Lower lobe of right lung (tissue), 2 donors: ENCODE measurements at places on chromosomes 1 and 21. TPM values are rescaled to one million over a fixed set of nuclear protein-coding genes. Genes with fewer than 3 reads are reported as not detected.

- H3K4me1 ChIP-seq: peaks cover 85% of the 10 kb centered on the region
- no peak overlapping the region for H3K4me3 ChIP-seq
- no peak overlapping the region for H3K27ac ChIP-seq
- H3K36me3 ChIP-seq: no peaks in the 10 kb centered on the region
- no peaks in the 10 kb centered on the region for H3K27me3 ChIP-seq
These were observed 10.7 kb downstream of the NEK7 start for GRCh38 chr1:198167436-198167934.

- H3K4me1 ChIP-seq: no peaks in the 10 kb centered on the region
- DNase-seq: no peak
- no peaks in the 10 kb centered on the region for H3K27me3 ChIP-seq
- H3K4me3 ChIP-seq: no peak overlapping the region
- H3K27ac ChIP-seq: no peak overlapping the region
These were observed 39.1 kb downstream of the CLSTN1 start for GRCh38 chr1:9784508-9785133.

GRCh38 chr1:32736812-32737791 lies 34.5 kb upstream of the SYNC start:
- no peaks in the 10 kb centered on the region for H3K27me3 ChIP-seq
- no peak overlapping the region for H3K27ac ChIP-seq
- H3K4me3 ChIP-seq: no peak overlapping the region
- no peaks in the 10 kb centered on the region for H3K36me3 ChIP-seq
- H3K4me1 ChIP-seq: peaks cover 12% of the 10 kb centered on the region
- no peak for DNase-seq

Gene CD1D
- total RNA-seq: 4.6 TPM

DNA sequence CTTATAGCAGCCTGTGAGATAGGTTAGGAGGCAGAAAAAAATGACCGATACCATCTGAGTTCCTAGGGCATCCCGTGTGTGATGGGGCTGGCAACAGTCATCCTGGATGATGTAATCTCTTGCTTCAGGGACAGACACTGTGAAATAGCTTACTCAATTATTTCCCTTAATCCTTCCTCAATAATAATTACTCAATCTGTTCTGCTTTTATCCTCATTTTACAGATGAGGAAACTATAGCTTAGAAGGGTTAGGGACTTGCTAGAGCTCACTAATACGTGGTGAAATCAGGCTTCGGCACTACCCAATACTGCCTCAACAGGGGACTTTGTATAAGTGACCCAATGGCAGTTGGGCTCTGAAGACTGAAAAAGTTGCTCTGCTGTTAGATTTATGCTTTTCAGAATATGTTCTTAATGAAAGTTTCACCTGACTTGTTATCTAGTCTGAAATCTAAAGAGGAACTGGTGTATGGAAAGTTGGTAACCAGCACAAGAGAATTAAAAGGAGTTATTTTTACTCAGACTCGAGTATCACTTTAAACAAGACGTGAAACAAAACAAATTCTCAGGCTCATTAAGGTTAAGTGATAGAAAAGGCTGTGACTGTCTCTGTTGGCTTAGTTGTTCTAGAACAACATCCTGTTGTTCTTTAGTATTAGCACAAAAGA lies 14.4 kb downstream of the CD55 start:
- H3K27me3 ChIP-seq: no peaks in the 10 kb centered on the region
- H3K27ac ChIP-seq: peak overlapping the region; percentile 57
- peaks cover 33% of the 10 kb centered on the region for H3K4me1 ChIP-seq
- no peak overlapping the region for H3K4me3 ChIP-seq
- DNase-seq: peak; percentile 48

- H3K27me3 ChIP-seq: no peaks in the 10 kb centered on the region
- H3K4me1 ChIP-seq: no peaks in the 10 kb centered on the region
- H3K27ac ChIP-seq: no peak overlapping the region
- no peak overlapping the region for H3K4me3 ChIP-seq
- no peaks in the 10 kb centered on the region for H3K36me3 ChIP-seq
- no peak for DNase-seq
These were observed 22.1 kb downstream of the INSL5 start for GRCh38 chr1:66778969-66779368.

DNA sequence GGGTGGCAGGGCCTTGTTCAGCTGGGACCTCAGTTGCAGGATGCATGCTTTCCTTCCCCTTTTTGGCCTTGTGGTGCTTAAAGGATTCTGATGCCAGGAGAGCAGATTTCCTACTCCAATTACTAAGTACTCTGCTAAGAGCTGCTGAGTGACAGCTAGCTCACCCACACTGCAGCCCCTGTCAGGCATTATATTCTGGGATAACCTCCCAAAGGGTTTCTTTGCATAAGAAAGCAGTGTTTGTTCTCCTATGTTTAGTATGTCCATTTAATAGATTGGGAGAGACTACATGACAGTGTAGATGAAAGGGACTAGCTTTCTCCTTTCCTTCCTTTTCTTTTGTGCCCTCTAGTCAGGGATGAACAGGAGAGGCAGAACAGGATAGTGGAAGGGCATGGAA lies 100.7 kb downstream of the FAM78B start:
- no peaks in the 10 kb centered on the region for H3K4me1 ChIP-seq
- no peak overlapping the region for H3K27ac ChIP-seq
- no peaks in the 10 kb centered on the region for H3K27me3 ChIP-seq
- no peak overlapping the region for H3K4me3 ChIP-seq
- DNase-seq: no peak

DNA sequence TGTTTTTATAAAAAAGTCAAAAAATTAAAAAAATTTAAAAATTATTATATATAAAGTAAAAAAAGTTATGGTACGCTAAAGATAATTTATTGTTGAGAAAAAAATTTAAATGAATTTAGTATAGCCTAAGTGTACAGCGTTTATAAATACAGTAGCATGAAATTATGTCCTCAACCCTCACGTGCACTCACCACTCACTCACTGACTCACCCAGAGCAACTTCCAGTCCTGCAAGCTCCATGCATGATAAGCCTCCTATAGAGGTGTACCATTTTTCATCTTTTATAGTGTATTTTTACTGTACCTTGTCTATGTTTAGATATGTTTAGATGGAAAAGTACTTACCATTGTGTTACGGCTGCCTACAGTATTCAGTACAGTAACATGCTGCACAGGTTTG lies 5.1 kb downstream of the DISC1 start:
- no peaks in the 10 kb centered on the region for H3K36me3 ChIP-seq
- H3K27me3 ChIP-seq: no peaks in the 10 kb centered on the region
- no peak for DNase-seq
- peaks cover 4% of the 10 kb centered on the region for H3K4me1 ChIP-seq
- no peak overlapping the region for H3K4me3 ChIP-seq
- no peak overlapping the region for H3K27ac ChIP-seq

GRCh38 chr1:246580497-246581370 lies 14.5 kb downstream of the CNST start:
- no peak for DNase-seq
- no peak overlapping the region for H3K27ac ChIP-seq
- no peaks in the 10 kb centered on the region for H3K36me3 ChIP-seq
- H3K27me3 ChIP-seq: no peaks in the 10 kb centered on the region
- peaks cover 65% of the 10 kb centered on the region for H3K4me1 ChIP-seq

DNA sequence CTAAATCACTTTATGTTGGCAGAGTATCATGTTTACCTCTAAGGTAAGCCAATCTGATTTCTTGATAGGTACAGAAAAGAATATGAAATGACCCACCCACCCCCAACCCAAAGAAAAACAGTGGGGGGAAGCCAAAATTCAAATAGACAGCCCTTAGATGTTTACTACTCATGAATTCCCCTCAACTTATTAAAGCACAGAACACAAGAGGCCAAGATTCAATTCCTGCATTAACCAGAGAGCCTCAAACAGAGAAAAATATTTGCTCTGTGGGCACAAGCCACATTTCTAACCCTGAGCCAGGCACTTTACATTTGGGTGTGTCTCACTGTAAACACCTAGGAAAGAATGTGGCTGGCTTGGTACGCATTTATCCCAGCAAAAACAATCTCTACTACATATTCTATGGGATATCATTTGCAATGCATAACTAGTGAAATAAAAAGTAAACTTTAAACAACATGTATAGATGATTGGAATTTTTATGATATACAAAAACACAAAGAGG lies 84.3 kb downstream of the PTPN14 start:
- H3K36me3 ChIP-seq: no peaks in the 10 kb centered on the region
- no peaks in the 10 kb centered on the region for H3K27me3 ChIP-seq
- H3K4me3 ChIP-seq: no peak overlapping the region
- H3K27ac ChIP-seq: peak overlapping the region; percentile 37
- DNase-seq: no peak

- H3K4me3 ChIP-seq: no peak overlapping the region
- peak; percentile 79 for DNase-seq
- peak overlapping the region; percentile 11 for H3K27ac ChIP-seq
- H3K36me3 ChIP-seq: no peaks in the 10 kb centered on the region
- H3K27me3 ChIP-seq: peaks cover 44% of the 10 kb centered on the region
These were observed 5.4 kb upstream of the TRPM2 start for GRCh38 chr21:44347911-44348451.

Gene UHMK1
- total RNA-seq: 56.4 TPM

- no peak for DNase-seq
- no peaks in the 10 kb centered on the region for H3K27me3 ChIP-seq
- peaks cover 4% of the 10 kb centered on the region for H3K4me1 ChIP-seq
These were observed 213.1 kb downstream of the RERE start for GRCh38 chr1:8604041-8604945.

- H3K36me3 ChIP-seq: no peaks in the 10 kb centered on the region
- H3K4me3 ChIP-seq: peak within 1 kb of the TSS; percentile 69
- DNase-seq: peak; percentile 95
- H3K27ac ChIP-seq: peak within 1 kb of the TSS; percentile 81
These were observed at the start of gene TLR5 for GRCh38 chr1:223142795-223143536. Gene TLR5, minus strand, starts transcription at chr1:223143248. Its CDS starts 30,217 bp downstream, at chr1:223113031.

DNA sequence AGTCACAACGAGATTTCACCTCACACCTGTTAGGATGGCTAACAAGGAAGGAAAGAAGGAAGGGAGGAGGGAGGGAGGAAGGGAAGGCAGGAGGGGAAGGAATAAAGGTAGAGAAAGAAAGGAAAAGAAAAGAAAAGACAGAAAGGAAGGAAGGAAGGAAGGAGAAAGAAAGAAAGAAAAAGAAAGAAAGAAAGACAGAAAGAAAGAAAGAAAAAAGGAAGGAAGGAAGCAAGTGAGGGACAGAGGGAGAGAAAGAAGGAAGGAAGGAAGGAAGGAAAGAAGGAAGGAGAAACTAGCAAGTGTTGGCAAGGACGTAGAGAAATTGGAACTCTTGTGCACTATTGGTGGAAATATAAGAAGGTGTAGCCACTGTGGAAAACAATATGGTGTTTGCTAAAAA lies 52.2 kb downstream of the CCDC185 start:
- no peaks in the 10 kb centered on the region for H3K4me1 ChIP-seq
- H3K4me3 ChIP-seq: no peak overlapping the region
- no peaks in the 10 kb centered on the region for H3K36me3 ChIP-seq

Gene OR2M5
- total RNA-seq: not detected

GRCh38 chr21:43866260-43866629 lies 1.2 kb downstream of the AGPAT3 start:
- peak overlapping the region; percentile 84 for H3K27ac ChIP-seq
- peak overlapping the region; percentile 85 for H3K4me3 ChIP-seq
- peaks cover 11% of the 10 kb centered on the region for H3K36me3 ChIP-seq
- no peak for DNase-seq

Gene TMEM51
- 18.4 TPM for total RNA-seq

Gene RGS8
- total RNA-seq: not detected

DNA sequence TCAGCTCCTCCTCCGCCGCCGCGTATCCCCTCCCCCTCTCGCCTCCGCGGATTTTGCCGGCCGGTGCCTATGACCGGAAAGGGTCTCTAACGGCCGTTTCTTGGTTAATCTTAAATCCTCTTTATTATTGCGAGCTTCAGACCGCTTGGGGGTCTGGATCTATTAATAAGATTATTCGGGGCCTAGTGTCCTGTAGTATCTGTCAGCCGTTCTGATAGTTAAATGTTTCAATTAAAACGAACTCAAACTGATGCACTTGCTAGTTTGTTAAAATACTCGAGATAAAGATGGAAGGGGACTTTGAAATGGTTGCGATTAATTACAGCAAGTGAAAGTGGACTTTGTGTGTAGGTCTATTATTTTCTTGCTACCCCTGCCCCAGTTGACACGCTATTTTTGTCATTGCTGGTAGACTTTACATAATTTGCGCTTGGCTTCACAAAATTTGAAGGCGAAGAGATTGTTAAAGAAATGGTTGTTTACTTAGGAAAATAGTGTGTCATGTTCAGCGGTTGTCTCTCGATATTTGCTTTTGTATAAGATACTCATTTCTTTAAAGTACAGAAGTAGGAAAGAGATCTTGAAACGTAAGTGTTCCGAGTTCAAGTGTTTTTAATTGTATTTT lies 779 bp downstream of the SON start:
- H3K4me1 ChIP-seq: peaks cover 45% of the 10 kb centered on the region
- H3K4me3 ChIP-seq: peak overlapping the region; percentile 73
- H3K27me3 ChIP-seq: no peaks in the 10 kb centered on the region
- peak; percentile 84 for DNase-seq
- peak overlapping the region; percentile 97 for H3K27ac ChIP-seq

DNA sequence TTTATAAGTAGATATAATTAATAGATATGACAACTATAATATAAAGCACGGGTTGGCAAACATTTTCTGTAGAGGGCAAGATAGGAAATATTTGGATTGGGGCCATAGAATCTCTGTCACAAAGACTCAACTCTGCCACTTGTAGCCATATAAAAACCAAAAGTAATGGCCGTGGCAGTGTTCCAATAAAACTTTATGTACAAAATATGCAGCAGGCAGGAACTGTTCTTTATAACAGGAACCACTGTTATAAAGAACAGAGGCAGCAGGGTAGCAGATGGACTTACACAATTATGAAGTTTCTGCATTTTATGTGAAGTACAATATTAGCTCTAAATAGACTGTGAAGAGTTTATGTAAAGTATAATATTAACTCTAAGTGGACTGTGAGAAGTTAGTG lies 16.9 kb upstream of the QSOX1 start:
- peaks cover 9% of the 10 kb centered on the region for H3K4me1 ChIP-seq
- H3K36me3 ChIP-seq: no peaks in the 10 kb centered on the region
- no peak overlapping the region for H3K27ac ChIP-seq
- no peaks in the 10 kb centered on the region for H3K27me3 ChIP-seq

Gene ATPAF1
- 34.9 TPM for total RNA-seq

DNA sequence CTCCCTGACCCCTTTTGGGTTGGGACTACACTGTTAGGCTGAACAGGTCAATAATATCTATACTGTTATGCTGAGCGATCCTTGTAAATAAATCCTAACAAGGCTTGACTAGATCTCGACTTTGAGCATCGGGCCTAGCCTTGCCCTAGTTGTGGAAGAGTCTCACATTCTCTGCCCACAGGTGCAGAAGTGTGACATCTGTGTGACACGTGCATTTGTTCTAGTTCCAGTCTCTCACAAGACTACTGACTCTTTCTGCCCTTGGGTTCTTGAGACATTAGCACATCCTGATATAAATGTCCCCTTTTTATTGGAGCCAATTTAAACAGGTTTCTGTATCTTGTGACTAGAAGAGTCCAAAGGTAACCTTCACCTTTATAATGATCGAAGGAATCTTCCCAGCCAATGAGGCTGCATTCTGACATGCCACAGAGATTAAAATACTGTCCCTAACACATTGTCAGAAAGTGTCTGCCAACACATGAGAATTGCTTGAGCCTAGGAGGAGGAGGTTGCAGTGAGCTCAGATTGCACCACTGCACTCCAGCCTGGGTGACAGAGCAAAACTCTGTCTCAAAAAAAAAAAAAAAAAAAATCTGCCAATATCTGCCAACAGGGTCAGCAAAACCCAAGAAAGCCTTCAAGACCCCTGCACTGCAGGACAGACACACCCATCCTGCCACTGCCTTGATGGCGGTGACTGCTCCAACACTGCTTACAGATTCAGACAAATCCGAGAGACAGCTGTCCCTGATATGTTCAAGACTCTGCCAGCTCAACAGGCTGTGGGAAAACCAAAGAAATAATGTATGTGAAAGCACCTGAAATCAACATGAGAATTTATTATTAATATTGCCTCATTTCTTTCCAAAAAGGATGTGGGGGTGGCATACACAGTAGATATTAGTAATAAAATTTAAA lies 56.5 kb upstream of the PSEN2 start:
- peaks cover 21% of the 10 kb centered on the region for H3K4me1 ChIP-seq
- H3K27me3 ChIP-seq: no peaks in the 10 kb centered on the region
- H3K4me3 ChIP-seq: no peak overlapping the region
- no peaks in the 10 kb centered on the region for H3K36me3 ChIP-seq
- peak overlapping the region; percentile 79 for H3K27ac ChIP-seq
- DNase-seq: no peak
